CD4-positive, alpha-beta T cell treated with Interleukin-6 for 4 hours (primary cell): ENCODE measurements at places on chromosomes 6 and 20.

- DNase-seq, result no peak
These were observed 19.3 kb downstream of the TOP1 start for GRCh38 chr20:41047975-41048305.

- DNase-seq, result peak; percentile 35
These were observed 2.5 kb downstream of the TNFRSF6B start for GRCh38 chr20:63698739-63699465.

GRCh38 chr6:114690625-114691024 is 347.8 kb upstream of the HS3ST5 start:
- no peak for DNase-seq

DNA sequence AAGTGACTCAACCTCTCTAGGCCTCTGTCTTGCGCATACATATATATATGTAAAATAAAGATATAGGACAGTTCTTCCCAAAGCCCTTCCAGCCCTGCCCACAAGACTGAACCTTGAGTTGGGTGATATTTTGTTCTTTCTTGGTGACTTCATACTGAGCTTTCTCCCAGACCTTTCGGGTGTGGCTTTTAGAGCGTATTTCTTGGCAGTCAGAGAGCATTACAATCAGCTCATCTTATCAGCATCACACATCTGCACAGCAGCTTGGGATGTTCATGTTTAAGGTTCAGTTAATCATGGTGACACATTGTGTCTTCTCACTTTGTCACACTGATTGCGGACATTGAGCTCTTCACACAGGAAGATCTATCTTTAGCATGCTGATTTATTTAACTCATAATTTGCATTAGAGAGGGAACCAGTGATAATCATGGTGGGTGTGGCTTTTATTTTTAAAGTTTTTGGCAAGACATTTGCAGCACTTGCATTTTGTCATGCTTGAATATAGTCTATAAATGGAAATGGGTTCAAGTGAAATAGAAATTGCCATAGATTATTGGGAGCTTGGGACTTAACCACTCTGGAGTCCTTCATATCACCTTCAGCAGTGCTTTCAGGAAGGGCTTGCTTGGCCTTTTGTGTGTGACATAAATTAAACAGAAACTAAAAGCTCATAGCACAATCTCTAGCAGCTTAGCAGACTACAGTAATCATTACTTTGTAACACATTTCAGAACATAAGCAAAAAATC is 8.3 kb downstream of the KIF3B start:
- peak; percentile 45 for DNase-seq

DNA sequence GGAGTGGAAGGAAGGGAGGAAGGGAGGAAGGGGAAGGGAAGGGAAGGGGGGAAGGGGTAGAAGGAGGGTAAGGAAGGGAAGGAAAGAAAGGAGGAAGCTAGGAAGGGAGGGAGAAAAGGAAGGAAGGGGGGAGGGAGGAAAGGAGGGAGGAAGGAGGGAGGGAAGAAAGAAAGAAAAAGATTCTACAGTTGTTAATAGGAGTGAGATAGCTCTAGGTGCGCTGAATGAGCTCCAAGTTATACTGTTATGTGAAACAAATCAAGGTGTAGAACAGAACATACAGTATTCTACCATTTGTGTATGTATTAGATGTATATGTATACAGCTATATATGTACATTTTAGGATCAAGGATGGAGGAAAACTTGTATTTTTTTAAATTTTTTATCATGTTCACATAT is 167.7 kb downstream of the HACE1 start:
- DNase-seq, result no peak

- no peak for DNase-seq
These were observed 12.6 kb downstream of the PCMTD2 start for GRCh38 chr20:64268174-64268573.

DNA sequence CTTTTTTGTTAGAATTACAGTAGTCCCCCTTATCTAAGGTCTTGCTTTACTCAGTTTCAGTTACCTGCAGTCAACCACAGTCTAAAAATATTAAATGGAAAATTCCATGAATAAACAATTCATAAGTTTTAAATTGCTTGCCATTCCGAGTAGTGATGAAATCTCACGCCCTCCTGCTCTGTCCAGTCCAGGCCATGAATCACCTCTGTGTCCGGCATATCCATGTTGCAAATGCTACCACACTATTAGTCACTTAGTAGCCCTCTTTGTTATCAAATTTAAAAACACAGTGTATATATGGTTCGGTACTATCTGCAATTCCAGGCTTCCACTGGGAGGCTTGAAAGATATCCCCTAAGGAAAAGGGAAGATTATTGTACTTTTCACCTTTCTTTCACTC is 164.6 kb upstream of the FAM83B start:
- DNase-seq, result no peak

GRCh38 chr20:1946762-1947534 is 46.9 kb downstream of the PDYN start:
- DNase-seq, result no peak

- no peak for DNase-seq
These were observed 51.0 kb upstream of the ZFP64 start for GRCh38 chr20:52242237-52243230.

DNA sequence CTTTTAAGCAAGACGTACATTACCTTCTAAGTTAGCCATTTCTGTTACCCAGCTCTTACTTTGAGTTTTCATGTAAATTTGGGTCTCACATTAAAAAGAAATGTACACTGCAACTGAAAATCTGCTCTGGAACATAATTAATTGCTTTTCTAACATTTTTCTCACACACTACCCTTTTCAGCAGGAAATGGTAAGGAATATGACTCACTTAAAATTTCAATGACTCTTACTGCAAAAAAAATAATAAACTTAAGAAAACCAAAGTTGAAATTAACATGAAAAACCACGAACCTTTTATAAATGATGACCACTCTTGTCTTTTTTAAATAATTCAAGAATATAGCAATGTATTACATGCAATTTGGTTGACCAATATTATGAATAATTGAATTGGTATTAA is 1.3 kb downstream of the CGA start:
- DNase-seq, result no peak

- DNase-seq, result no peak
These were observed 150.1 kb downstream of the ELOVL4 start for GRCh38 chr6:79797163-79797764.

- DNase-seq, result peak; percentile 61
These were observed 623 bp upstream of the MRPS26 start for GRCh38 chr20:3045042-3045815.

DNA sequence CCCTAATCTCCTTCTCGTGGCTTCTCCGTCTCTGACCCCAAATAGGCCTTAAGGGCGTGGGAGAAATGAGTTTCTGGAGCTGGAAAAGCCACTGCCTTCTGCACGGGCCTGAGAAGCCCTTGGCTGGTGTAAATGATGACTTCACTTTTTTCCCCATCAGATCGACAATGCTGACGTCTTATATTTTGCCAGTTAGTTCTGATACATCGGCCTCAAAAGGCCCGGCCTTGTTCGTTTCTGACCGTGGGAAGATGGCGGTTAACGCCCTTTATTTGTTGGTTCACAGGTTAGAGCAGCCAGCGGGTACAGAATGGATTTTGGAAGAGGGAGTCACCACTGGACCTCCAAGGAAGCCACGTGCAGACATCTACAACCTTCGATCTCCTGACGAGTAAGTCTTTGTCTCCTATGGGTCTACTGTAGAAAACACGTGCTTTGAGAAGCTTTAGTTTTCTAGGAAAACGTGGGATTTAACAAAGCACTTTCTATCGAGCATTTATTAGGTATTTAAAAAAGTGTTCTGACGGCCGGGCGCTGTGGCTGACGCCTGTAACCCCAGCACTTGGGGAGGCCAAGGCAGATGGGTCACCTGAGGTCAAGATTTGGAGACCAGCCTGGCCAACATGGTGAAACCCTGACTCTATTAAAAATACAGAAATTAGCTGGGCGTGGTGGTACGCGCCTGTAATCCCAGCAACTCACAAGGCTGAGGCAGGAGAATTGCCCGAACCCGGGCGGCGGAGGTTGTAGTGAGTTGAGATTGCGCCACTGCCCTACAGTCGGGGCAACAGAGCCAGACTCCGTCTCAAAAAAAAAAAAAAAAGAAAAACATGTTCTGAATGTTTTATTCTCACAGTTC is 1.2 kb upstream of the ZNFX1 start:
- peak; percentile 21 for DNase-seq
